Right hindlimb (tissue), 1 donor: ENCODE measurements at places on chromosomes 5 and 9.

DNA sequence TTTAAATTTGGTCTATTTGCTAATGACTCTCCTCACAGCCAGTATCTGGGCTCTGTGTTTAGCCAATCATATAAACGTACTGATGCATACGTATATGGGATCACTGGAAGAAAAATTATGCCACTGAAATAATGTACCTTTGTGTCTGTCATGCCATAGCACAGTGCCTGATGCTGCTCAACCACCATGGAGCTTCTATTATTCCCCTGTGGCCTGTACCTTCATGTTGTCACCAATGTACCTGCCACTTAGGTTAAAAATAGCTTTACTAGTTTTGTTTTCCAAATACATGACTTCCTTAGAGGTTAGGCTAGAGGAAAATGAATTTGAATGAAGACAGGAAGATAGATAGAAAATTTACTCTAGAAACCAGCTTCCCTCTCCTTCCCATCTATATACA, 34.6 kb downstream of the HACD4 start:
- DNase-seq: no peak

- DNase-seq: no peak
These were observed 94.2 kb upstream of the COL5A1 start for GRCh38 chr9:134547161-134548100.

DNA sequence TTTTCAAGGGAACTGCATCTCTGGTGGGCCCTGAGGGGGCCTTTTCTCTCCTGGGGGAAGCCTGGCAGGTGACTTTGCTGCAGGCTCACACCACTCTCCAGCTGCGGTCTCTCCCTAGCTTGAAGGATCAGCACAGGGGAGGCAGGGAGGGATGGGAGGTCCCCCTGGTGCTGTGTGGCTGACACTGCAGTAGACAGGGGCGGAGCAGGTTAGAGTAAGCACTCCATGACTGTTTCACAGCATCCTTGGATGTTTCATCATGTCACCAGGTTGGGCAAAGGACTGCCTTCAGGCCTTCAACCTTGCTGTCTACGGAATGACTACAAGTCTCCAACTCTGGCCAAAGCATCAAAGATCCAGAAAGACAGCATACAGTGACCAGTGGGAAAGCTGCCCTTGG, 470.7 kb downstream of the CDK5RAP2 start:
- no peak for DNase-seq

DNA sequence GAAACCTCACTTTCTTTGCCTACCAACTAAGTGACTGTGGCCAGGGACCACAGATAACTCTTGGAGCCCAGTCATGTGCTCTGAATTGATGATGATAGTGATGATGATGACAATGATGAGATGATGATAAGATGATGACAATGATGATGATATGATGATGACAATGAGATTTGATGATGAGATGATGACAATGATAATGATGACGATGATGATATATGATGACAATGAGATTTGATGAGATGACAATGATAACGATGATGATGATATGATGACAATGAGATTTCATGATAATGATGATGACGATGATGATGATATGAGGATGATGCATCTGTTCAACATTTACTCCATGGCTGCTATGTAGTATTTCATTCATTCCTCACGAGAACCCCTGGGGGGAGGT, 213.0 kb downstream of the ERCC6L2 start:
- DNase-seq: no peak
